ENCODE measurements at places on chromosomes 16 and 17. TPM values are rescaled to one million over a fixed set of nuclear protein-coding genes. Genes with fewer than 3 reads are reported as not detected.

Gene SYNGR3
- polyA plus RNA-seq, result 69.1 TPM

Gene HIGD1B
- not detected for polyA plus RNA-seq

DNA sequence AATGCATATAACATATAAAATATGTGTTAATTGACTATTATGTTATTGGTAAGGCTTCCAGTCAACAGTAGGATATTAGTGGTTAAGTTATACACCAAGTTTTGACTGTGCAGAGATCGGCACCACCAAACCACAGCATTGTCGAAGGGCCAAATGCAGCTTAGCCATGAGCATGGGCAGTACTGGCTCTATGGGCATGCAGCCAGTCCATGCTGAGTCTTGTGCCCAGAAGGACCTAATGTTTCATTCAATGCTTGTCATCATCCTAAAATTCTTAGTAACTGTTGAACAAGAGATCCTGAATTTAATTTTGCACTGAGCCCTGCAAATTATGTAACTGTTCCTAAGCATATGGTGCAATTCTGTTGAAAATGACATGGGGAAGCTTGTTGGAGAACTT lies 233.4 kb upstream of the HS3ST3A1 start:
- no peak for DNase-seq

Gene HASPIN
- 7.2 TPM for polyA plus RNA-seq

Gene C1QTNF1
- not detected for polyA plus RNA-seq

DNA sequence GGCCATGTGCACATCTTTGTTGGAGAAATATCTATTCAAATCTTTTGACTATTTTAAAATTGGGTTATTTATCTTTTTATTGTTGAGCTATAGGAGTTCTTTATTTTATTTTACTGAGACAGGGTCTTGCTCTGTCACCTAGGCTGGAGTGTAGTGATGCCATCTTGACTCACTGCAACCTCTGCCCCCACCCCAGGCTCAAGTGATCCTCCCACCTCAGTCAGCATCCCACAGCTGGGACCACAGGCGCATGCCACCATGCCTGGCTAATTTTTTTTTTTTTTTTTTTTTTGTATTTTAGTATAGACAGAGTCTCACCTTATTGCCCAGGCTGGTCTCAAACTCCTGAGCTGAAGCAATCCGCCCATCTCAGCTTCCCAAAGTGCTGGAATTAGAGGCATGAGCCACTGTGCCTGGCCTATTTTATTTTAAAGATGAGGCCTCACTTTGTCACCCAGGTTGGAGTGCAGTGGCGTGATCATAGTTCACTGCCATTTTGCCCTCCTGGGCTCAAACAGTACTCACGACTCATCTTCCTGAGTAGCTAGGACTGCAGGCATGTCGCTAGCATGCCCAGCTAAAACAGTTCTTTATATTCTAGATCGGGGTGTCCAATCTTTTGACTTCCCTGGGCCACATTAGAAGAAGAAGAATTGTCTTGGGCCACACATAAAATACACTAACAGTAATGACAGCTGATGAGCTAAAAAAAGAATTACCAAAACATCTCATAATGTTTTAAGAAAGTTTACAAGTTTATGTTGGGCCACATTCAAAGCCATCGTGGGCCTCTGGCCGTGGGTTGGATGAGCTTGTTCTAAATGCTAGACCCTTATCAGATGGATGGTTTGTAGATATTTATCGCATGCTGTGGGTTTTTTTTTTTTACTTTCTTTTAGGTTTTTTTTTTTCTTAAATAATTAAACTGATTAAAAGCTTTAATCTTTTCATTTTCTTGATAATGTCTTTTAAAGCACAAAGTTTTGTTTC lies 13.7 kb downstream of the TENT4B start:
- DNase-seq, result no peak

DNA sequence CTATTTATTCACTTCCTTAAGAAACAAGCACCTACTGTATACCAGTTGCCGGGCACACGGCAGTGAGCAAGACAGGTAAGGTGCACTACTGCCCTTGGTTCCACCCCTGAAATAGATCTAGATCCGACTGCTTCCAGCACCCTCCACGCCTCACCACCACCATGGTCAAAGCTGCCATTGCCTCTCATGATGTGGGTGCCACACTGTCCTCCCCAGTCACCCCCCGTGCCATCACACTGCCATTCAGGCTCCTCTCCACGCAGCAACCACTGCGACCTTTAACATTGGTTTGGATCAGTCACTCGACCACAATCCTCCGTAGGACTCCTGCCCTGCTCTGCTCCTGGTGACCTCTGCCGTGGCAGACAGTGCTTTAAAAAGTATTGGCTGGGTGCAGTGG lies 226.8 kb downstream of the CPPED1 start:
- no peak for DNase-seq

GRCh38 chr17:70437656-70438055 lies 268.3 kb downstream of the KCNJ2 start:
- no peak for DNase-seq

Gene UMOD
- polyA plus RNA-seq, result not detected

GRCh38 chr17:57906910-57907309 lies 48.3 kb downstream of the CUEDC1 start:
- DNase-seq, result no peak

Gene OTOP3
- polyA plus RNA-seq, result not detected

Gene CCDC154
- polyA plus RNA-seq, result 1.4 TPM

Data from K562 (cell line).